Fibroblast of skin of right quadriceps (primary cell): ENCODE measurements at places on chromosomes 6 and 20.

DNA sequence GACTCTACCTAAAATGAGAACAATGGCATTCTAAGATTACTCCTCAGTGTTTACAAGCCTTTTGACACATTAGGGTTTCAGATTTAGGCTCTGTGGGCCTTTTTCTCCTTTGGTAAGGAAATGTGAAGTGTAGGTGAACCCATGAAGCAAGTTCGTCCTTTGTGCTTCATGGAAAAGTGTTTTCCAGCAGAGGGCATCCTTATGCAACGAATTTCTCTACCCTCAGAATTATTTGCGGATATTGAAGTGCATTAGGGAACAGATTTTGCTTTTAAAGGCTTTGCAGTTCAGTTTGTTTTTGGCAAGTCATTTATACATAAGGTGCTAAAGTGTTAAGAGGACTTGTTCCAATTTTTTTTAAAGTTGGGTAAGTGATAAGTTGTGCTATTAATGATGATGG is 55.7 kb upstream of the FERMT1 start:
- DNase-seq: peak; percentile 16

DNA sequence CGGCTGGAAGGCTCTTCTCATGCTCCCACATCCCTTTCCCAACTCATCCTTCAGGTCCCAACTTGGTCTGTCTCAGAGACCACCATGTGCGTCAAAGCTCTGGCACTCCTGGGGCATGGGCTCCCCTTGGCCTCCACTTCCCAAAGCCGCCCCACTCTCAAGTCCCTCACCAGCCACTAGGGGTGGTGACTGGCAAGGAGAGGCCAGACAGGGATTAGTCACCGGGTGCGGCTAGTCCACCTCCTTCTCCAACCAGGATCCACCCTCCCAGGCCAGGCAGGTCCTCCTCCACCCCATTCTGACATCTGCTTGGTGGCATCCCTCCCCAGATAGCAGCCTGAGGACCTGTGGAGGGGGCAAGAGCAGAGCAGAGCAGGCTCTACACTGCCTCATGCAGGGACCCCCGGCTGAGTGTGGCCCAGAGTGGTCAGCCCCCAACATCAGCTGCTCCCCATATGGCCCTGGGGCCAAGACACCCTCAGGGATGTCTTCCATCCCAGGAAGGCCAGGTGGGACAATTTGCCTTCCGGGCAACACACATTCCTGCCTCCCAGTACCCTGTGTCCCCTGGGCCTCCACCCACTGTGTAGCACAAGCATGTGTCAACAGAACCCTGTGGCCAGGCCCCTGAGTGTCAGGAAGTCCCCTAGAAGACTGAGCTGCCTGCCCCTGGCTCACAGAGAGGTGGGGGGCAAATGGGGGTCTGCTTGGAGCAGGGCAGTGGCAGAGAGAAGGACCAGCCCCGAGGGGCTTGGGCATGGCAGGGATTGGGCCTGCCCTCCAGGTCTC is 29.2 kb downstream of the YTHDF1 start:
- DNase-seq: no peak

- DNase-seq: no peak
Measured at GRCh38 chr20:53897884-53898555, 172.4 kb downstream of the BCAS1 start.

DNA sequence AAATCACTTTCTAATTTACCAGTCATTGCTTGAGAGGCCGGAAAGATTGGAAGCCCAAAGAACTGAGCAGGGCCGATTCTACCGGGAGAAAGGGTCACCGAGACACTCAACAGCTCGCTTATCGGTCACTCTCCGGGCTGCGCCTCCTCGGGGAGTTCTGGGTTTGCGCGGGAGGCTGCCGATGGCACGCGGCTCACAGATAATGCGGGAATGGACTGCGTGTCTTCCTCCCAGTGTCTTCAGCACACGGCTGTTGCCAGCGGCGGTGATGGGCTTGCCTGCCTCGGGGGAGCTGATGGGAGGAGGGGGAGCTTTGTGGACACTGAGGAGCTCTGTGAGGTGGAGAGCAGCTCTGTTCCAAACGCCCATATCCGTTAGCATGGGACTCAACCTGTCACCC is 314.6 kb downstream of the CDH4 start:
- DNase-seq: no peak

- no peak for DNase-seq
Measured at GRCh38 chr6:158938220-158938619, 61.8 kb downstream of the RSPH3 start.

DNA sequence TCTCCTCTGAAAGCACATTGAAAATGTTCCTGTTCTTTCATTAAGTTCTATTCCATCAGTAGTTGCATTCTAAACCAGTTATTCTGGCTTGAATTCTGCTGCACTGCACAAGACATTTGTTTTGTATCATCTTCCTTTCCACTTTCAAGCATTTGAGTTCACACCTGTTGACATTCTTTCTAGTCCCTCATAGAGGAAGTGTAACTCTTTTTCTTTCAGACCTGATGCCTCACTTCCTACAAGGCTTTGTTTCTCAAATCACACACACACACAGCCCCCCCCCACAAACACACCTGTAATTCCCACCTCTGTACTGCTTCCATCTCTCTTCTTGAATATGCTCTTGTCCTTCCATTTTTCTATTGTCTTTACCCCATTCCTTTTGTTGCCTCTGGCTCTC is 50.9 kb downstream of the CCN2 start:
- DNase-seq: no peak

DNA sequence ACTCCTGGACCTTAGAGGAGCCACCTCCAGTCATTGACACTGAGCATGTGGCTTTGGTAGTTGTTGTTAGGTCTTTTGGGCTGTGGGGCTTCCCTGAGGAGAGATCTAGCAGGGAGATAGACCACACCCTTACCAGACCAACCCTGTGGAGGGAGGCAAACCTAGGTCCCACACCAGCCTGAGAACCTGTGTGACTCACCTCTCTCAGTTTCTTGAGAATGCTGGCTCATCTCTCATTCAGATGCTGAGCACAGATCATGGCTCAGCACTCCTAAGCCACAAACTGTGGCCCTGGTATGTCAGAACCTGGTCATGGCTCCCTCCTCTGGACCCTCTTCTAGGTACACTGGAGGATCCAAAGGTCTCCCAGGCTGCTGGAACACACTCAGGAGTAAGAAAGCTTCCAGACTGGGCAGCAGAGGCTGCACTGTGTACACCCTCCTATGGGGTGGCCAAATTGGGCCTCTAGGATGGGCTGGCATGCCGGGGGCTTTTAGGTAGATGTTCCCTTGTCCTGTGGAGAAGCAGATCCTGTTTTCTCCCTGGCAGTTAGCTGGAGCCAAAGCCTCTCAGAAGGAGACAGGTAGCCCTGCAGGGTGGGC is 1294.5 kb downstream of the KHDRBS2 start:
- no peak for DNase-seq

DNA sequence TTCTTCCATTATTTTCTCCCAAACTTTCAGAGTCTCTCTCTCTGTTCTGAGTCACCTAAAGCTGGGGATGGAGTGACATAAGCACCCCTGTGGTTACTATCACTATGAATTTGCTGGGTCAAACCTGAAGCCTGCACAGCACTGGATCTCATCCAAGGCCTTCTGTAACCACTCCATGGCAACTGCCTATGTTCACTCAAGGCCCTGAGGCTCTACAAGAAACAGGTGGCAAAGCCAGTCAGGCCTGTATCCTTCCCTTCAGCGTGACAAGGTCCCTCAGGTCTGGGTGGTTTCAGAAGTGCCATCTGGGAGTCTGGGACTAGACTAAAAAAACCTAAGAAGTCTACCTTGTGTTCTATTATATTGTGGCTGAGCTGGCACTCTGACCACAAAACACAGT is 1278.8 kb upstream of the EYS start:
- no peak for DNase-seq

DNA sequence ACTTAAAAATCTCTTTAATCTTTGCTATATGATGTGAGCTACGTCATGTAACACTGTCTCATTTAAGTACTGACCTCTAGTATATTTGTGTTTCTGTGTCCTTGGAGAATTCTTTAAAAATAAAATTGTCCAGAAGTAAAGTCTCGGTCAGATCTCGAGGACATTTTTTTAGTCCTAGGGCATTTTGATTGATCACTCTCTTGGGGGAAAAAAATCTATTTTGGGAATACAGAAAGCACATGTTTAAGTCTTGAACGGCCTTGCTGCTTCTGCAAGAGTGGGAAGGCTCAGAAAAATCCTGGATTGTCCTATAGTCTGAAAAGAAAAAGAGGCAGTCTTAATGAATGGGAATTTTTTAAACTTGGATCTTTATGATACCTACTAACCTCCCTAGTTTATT is 234.3 kb downstream of the UTRN start:
- no peak for DNase-seq
